ENCODE measurements at places on chromosomes 4 and X. TPM values are rescaled to one million over a fixed set of nuclear protein-coding genes. Genes with fewer than 3 reads are reported as not detected.

The ZFP92 gene
- total RNA-seq = not detected

DNA sequence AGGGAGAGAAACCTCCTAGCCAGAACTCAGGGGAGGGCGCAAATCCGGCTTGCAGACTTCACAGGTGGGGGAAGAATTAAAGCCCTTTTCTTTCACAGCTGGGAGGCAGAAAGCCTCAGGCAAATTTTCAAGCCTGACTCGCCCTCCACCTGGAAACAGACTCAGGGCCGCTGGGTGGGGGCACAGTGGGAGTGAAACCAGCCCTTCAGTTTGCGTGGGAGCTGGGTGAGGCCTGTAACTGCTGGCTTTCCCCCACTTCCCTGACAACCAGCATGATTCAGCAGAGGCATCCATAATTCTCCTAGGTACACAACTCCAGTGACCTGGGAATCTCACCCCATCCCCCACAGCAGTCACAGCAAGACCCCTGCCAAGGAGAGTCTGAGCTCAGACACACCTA is 206.9 kb upstream of the INTU start:
- no peaks in the 10 kb centered on the region for H3K36me3 ChIP-seq

- H3K27me3 ChIP-seq = no peaks in the 10 kb centered on the region
- H3K36me3 ChIP-seq = no peaks in the 10 kb centered on the region
- no peak overlapping the region for H3K4me3 ChIP-seq
- no peaks in the 10 kb centered on the region for H3K4me1 ChIP-seq
- no peak for DNase-seq
Measured at GRCh38 chrX:68939868-68940267, 111.0 kb downstream of the EFNB1 start.

DNA sequence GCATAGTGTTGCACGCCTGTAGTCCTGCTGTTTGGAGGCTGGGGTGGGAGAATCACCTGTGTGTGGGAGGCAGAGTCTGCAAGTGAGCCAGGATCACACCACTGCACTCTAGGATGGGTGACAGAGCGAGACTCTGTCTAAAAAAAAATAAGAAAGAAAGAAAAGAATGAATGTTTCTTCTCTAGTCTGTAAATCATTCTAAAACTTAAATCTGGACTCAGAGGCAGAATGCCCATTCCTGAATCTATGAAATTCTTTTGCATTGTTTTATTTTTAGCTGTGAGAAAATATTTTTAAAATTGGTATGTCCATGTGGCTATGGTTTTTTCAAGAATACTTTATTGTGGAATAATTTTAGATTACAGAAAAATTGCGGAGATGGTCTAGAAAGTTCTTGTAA is 49.3 kb downstream of the RAPGEF2 start:
- no peaks in the 10 kb centered on the region for H3K36me3 ChIP-seq
- H3K4me1 ChIP-seq = no peaks in the 10 kb centered on the region
- no peak for DNase-seq
- no peaks in the 10 kb centered on the region for H3K27me3 ChIP-seq
- no peak overlapping the region for H3K4me3 ChIP-seq

GRCh38 chr4:25949173-25949748 is 35.2 kb downstream of the SMIM20 start:
- no peaks in the 10 kb centered on the region for H3K4me1 ChIP-seq
- H3K27ac ChIP-seq = no peak overlapping the region
- no peak overlapping the region for H3K4me3 ChIP-seq
- DNase-seq = no peak
- H3K27me3 ChIP-seq = no peaks in the 10 kb centered on the region

DNA sequence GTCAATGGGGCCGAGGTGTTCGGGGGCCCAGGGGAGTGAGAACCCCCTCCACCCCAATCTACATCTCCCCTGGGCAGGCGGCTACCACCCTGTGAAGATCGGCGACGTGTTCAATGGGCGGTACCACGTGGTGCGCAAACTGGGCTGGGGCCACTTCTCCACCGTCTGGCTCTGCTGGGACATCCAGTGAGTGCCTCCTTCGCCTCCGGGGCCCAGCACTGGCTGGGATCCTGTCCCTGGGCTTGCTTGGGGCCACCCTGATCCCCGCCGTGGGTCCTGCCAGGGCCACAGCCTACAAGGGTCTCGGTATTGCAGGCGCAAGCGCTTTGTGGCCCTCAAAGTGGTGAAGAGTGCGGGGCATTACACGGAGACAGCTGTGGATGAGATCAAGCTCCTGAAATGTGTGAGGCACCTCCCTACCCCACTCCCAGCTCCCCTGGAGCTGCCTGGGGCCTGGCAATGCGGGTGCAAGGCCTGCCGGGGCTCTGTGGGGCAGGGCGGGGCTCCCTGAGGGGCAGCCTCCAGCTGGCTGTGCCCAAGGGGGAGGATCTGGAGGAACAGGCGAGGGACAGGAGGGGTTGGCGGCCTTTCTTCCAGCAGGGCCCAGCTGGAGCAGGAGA is 697 bp downstream of the SRPK3 start:
- no peaks in the 10 kb centered on the region for H3K27me3 ChIP-seq
- H3K4me3 ChIP-seq = no peak overlapping the region
- no peak overlapping the region for H3K27ac ChIP-seq
- no peaks in the 10 kb centered on the region for H3K4me1 ChIP-seq
- DNase-seq = no peak

DNA sequence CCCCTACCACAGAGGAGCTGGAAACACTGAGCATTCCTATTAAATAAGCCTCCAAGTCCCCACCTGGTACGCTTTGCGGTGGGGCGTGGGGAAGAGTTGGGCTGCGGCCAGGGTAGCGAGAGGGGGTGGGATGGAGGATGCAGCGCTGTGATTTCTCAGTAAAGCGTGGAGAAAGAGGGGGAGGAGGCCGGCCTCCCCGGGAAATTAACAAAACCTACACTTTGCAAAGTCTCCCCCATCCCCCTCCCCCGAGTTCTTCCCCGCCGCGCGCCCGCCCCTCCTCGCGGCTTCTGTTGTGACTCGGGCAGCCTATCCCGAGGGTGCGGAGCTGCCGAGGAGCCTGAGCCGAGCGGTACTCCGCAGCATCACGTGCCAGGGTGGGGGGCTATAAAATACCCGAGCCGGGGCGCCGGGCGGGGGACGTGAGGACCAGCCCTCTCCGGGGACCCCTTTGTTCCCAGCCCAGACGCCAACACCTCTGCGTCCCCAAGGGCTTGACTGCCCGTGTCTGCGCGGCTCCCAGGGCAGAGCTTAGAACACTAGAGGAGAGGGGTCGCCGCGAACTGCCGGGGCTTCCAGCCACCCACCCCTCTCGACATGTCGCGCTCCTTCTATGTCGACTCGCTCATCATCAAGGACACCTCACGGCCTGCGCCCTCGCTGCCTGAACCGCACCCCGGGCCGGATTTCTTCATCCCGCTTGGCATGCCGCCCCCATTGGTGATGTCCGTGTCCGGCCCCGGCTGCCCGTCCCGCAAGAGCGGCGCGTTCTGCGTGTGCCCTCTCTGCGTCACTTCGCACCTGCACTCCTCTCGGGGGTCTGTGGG is at the start of gene GSX2:
TSS of gene GSX2 (plus strand) at position 416 of the 827 bp plus-strand sequence. CDS start at position 598, 182 bp downstream.
- no peak within 1 kb of the TSS for H3K4me3 ChIP-seq
- DNase-seq = no peak
- H3K27me3 ChIP-seq = no peaks in the 10 kb centered on the region

GRCh38 chr4:2768921-2769336 is 12.8 kb upstream of the TNIP2 start:
- H3K4me3 ChIP-seq = no peak overlapping the region
- H3K36me3 ChIP-seq = no peaks in the 10 kb centered on the region
- no peaks in the 10 kb centered on the region for H3K27me3 ChIP-seq
- no peaks in the 10 kb centered on the region for H3K4me1 ChIP-seq
- H3K27ac ChIP-seq = no peak overlapping the region
- no peak for DNase-seq

Measured in PC-9 (cell line).